GM12864 (cell line): ENCODE measurements at places on chromosomes 7 and 10.

DNA sequence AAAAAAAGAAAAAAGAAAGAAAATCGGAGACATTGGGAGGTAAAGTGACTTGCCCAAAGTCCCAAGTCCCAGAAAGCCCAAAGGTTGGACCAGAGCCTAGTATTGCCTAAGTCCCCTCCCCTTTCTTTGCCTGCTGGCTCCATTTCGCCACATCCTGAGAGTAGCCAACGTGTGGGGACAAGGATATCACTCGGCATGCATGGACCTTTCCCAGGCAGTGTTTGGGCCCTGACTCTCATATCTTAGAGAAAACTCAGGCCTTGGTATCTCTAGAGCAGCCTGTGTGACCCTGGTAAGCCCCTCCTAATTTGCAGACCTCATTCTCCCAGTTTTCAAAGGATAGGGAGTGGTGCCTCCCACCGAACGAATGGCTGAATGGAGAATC lies 294.2 kb upstream of the ZMIZ1 start:
- DNase-seq = no peak

- DNase-seq = no peak
Measured at GRCh38 chr10:109517748-109518147, 405.6 kb downstream of the XPNPEP1 start.

DNA sequence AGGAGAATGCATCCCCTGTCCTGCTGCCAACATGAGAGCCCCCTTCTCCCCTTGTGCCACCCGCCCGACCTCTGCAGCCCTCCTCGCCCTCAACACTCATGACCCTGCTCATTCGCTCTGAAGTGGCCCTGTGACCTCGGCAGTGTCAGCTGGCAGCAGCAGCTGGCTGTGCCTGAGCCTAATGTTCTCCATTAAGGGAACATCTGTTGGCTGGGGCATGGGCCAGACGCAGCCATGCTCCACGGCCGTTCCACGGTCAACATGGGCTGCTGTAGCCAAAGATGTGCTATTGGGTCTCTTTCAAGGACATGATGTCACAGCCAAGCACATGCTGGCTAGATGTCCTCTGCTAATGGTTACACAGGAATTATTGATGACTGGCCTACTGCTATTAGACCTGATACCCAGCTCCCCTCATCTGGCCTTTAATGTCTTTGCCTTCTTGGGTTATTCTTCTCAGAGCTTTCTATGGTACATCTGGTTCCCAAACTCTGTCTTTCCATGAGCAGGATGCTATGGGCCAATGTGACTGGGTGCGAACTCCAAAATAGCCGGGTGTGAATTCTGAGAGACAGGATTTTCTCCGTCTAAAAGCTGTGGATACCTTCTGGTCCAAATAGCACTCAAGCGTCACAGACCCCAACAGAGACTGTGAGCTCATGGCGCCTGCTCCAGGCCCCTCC lies 22.4 kb downstream of the ADCYAP1R1 start:
- no peak for DNase-seq

GRCh38 chr10:30915146-30915545 lies 116.5 kb downstream of the ZNF438 start:
- DNase-seq = no peak

- no peak for DNase-seq
Measured at GRCh38 chr10:112991888-112992491, 41.9 kb downstream of the TCF7L2 start.

DNA sequence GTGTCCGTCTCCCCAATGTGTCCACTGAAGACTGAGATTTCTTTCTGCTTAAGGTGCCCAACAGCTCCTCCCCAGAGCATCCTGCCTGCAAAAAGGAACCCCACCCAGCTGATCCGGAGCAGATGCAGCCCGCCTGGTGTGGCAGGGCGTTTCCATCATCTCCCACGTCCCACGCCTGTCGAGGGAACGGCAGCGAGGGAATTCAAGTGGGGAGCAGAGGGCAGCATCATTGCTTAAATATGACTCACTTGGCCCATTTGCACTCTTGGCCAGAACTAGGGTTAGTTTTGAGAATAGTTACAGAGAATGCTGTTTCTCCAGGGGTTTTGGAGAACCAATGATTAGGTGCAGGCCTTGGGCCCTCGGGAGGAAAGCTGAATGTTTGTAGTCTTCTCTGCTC lies 20.8 kb downstream of the VWA2 start:
- no peak for DNase-seq

DNA sequence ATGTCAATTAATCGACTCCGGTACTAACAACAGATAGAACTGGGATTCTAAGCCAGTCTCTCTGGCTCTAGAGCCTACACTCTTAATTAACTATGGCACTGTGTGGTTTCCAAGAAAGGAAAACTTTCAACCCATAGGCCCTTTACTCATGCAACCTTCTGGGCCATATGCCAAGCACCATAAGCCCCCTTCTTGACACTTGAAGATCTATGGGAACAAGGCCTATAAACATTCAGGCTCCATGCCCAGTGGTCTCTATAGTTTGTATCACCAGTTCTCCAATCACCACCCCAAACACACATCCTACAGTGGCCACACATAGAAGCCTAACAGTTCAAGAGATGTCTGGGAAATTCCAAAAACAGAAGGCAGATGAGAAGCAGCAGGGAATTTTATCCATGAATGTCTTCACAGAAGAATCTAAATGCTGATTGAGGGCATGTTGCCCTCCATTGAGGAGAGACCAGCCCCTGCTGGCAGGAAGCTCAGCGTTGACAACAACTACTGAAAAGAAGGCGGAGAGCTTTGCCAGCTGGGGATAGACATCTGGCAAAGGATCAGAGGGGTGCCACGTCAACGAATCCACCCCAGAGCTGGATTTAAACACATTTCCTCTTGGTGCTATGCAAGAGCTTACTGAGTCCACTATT lies 64.4 kb downstream of the GRM3 start:
- DNase-seq = no peak

DNA sequence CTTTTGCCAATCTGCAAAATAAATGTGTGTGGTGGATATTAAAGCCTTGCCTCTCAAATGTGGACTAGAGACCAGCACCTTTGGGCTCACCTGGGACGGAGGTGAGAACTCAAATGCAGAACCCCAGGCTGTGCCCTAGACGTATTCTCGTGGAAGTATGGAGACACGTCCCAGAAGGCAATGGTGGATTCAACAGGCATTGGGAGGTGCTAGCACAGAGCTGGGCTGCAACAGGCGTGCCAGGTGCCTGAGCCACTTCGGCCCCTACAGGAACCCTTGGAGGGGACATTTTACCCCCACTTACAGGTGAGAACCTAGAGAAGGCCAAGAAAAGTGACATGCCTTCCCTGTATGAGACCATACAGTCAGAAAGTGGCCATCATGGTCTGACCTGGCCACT lies 12.2 kb downstream of the DDX56 start:
- no peak for DNase-seq

DNA sequence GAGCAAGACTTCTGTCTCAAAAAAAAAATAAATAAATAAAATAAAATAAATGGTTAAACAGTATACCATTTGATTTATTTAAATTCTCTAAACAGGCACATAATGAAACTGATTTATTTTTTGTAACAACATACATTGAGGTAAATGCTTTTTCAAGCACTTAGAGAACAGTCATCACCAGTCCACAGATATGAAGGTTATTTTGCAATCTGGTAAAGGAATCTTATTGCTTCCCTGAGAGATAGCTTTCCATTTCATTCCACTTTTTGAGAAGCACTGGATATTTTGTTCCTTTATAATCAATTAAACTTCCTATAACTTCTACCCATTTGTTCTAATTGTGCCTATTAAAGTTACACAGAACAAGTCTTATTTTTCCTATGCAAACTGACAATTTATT lies 5.2 kb downstream of the CEP55 start:
- DNase-seq = no peak
